Stimulated activated CD4-positive, alpha-beta T cell treated with anti-CD3 and anti-CD28 coated beads, Interleukin-1b, Interleukin-23, amount 100 ng/mL, for 1 hour (primary cell): ENCODE measurements at places on chromosomes 5 and 9.

DNA sequence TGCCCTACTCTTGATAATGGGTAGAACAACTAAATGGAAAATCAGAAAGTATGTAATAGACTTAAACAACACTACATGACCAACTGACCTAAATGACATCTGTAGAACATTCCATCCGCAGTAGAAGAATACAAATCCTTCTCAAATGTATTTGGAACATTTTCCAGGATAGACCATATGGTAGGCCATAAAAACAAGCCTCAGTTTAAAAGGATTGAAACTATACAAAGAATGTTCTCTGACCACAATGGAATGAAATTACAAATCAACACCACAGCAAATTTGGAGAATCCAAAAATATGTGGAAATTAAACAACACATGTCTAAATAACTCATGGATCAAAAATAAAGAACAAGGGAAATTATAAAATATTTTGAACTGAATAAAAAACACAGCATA is 189.2 kb downstream of the NDUFS4 start:
- no peak for DNase-seq

GRCh38 chr9:111058166-111058565 is 19.9 kb upstream of the LPAR1 start:
- DNase-seq: no peak

GRCh38 chr5:1948111-1948510 is 65.4 kb upstream of the IRX4 start:
- no peak for DNase-seq

- no peak for DNase-seq
These were observed 20.5 kb downstream of the AQP3 start for GRCh38 chr9:33426843-33427293.

- DNase-seq: no peak
These were observed 45.2 kb downstream of the UBE2QL1 start for GRCh38 chr5:6493681-6494454.
